Stimulated activated CD8-positive, alpha-beta memory T cell treated with anti-CD3 and anti-CD28 coated beads, Interleukin-2, amount 100 ng/mL, for 1 hour (primary cell): ENCODE measurements at places on chromosomes 1 and 21.
A peak's percentile ranks its signal among the peaks of the same experiment; 100 is the strongest.

DNA sequence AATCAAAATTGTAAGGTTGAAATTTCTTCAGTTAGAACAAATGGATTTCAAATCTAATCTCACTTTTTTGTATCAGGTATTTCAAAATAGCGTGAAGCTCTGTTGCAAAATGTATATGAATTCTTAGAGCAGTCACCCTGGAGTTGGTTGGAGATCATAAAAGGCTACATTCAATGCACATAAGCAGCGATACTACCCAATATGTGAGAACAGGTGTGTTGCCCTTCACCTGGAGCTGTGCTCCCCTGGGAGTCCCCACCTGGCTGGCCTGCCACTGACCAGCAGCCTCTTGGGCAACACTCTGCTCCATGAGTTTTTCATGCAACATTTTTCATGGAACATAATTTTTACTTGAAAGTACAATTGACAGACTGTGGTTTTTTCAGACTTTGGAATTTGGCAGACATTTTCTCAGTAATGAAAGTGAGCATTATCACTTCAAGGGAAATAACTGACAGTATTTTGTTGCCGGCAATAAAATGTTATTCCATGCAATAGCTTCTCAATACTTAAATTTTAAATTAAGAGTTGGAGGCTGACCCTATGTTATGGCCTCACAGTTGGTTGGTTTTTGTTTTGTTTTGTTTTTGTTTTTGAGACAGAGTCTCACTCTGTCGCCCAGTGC lies 95.1 kb downstream of the ST3GAL3 start:
- no peak for DNase-seq

DNA sequence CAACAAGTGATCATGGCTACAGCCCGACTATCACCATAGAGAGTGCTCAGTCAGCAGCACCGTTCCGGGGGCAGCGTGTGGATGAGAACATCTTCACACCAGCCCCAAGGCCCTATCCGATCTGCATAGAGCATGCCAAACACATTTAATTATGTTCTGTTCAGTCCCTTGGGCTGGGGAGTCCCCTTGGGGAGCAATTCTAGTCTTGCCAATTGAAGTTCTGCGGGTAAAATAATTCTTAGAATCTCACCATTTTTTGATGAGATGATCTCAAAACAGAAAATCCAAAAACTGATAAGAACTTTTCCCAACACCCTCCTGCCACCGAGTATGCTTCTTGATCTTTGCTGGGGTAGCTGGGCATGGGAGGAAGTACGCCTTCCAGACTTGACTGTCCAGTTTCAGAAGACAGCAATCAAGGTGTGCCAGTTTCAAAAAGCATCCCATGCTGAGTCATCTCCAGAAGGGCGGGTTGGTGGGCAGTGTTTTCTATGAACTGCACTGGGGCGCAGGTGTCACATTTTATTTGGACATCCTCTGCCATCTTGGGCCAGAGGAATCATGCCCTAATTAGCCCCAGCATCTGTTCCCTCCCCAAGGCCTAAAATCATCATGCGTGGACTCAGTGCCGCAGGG lies 20.8 kb upstream of the PTPRF start:
- DNase-seq, result no peak

GRCh38 chr1:76158126-76158525 lies 83.6 kb downstream of the ST6GALNAC3 start:
- DNase-seq, result no peak

DNA sequence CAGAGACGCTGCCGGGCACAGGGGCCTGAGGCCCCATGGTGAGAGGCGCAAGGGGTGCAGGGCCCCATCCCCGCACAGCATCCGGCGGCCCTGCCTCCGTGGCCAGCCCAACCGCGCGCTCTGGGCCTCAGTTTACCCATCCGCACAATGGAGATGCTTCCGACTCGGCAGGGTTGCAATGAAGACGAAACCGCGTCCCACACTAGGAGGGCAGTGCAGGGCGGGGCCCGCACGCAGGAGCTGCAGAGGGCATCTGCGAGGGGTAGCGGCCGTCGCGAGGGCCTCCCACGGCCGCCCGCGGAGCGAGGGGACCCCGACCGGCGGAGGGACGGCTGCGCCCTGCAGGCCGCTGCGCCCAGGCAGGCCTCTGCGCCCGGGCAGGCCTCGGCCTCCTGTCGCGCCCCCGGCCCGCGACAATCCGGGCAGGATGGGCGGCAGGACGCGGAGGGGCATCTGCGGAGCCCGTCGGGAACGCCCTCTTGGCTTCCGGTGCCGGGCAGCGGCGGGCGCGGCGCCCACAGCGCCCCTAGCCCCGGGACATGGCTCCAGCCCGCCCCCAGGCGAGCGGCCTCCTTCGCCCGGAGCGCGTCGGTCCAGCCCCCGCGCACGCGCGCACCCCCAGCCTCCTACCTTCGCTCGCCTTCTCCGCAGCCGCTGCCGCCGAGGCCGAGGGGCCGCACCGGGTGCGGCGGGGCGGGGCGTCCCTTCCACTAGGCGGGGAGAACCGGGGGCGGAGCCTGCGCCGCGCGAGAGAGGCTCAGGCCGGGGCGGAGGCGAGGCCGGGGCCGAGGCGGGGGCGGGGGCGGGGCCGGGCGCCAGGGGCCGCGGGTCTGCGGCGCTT lies 15.3 kb downstream of the RNU1-1 start:
- peak; percentile 76 for DNase-seq

DNA sequence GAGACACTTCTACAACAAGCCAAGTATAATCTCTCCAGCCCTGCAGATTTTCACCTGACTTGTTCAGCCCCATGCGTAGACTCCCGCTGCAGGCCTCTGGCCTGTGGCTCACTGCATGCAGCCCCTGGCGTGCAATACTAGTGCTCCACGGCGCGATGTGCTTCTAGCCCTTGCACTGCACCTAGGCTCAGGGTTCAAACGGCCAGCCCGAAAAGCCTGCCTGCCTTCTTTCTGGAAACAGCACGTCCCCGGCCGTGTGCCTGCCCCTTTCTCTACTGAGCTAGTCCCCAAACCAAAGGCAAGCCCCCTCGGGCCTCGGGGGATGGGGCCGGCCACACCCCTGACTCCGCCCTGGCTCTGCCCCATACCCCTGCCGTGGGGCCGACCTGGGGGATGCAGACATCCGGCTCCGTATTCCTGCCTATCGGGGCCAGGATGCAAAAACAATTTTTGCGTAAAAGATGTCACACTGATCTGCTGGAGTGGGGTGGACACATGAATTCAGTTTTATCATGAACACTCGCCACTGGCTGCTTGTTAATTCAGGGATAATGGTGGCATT lies 26.3 kb upstream of the TRAPPC10 start:
- DNase-seq, result no peak

DNA sequence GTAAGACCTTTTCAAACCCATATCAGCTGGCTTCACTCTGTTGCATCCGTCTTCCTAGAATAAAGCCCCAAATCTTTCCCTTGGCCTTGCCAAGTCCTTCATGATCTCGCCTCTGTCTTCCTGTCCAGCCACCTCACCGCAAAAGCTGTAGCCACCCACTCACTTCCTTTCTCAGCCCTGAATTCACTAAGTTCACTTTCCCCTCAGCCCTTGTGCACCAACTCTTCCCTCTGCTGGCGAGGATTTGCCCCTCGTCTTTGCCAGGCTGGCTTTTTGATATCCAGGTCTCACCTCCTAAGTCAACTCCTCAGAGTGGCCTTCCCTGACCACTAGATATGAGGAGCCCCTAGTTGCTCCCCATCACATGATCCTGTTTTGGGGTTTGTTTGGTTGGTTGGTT lies 3.9 kb upstream of the COL16A1 start:
- DNase-seq, result no peak

DNA sequence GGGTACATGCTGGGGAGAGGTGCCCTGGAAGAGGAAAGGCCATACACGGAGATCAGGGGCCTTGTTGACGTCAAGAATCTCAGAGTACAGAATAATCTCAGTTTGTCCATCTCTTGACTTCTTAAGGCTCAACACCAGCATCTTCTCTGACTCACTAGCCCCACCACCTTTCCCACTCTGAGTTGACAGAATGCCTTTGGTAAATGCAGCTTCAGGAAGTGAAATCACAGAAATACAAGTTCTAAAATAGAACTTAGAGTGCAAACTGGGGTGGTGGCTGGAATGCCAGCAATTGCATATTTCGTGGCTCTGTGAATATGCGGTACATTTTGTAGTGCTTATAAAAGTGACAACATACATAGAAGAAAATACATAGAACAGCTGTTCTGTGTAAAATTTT lies 1.6 kb downstream of the COG2 start:
- DNase-seq, result no peak

GRCh38 chr1:50422675-50422945 lies 633 bp downstream of the DMRTA2 start:
- no peak for DNase-seq

DNA sequence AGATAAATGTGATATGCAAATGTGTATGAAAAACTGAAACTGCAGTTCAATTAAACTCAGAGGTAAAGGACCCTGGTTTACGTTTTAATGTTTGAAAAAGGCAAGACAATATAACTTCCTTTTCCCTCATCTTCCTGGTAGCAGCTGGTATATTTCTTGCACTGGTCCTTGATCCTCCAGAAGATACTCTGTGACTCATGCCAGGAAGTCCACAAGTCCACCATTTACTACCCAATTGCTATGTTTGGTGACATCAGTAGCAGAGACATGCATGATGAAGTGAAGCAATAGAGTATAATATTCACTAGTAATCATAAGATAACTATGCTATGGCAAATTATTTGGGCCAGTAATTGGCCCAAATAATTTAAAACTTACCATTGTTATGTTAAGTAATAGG lies 774.5 kb upstream of the NEGR1 start:
- DNase-seq, result no peak

DNA sequence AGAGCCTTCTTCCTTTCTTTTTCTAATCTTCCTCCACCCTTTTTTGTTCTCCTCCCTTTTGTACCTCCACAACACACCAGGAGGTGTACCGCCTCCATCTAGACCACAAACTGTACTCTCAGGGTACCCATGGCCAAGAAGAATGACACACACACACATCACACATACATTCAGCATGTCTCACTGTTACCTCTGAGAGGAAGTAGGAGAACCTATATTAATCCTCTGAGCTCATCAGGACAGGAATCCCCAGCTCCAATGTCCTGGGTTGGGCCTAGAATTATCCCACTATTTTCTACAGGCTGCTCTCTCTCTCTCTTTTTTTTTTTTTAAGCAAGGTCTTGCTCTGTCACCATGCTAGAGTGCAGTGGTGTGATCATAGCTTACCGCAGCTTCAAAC lies 36.7 kb downstream of the ATP2B4 start:
- DNase-seq, result no peak

DNA sequence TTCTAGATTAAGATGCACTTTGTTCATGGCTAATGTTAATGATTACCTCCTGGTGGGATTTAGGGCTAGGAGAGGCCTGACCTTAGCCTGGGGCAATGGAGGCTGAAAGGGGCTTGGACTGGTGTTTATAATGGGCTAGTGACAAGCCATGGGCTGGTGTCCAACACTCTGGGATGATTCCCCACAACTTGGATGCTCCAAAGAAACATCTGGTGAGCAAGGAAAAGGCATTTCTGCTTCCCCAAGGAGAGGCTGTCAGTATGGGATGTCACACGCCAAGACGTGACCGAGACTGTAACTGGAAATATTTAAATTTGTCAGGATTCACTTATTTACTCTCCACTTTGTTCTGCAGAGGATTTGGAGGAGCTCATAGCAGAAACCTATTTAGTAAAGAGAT lies 45.2 kb downstream of the PTPRU start:
- DNase-seq, result no peak

DNA sequence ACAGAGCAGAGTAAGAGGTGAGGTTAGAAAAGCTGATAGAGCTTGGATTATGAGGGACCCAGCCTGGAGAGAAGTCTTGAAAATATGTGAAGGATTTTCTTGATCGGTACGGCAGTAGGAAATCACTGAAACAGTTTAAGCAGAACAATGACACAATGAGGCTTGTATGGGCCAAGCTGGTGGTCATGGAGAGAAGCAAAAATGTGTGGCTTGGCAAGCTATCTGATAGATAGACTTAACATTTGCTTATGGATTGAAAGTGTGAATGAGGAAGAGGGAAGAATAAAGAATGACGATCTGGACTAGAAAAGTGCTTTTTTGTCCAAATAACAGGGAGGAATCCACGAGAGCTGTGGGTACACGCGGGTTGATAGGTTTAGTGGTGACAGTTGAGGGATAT lies 15.4 kb upstream of the XPR1 start:
- DNase-seq, result no peak

GRCh38 chr1:55378582-55378981 lies 163.4 kb upstream of the USP24 start:
- no peak for DNase-seq

DNA sequence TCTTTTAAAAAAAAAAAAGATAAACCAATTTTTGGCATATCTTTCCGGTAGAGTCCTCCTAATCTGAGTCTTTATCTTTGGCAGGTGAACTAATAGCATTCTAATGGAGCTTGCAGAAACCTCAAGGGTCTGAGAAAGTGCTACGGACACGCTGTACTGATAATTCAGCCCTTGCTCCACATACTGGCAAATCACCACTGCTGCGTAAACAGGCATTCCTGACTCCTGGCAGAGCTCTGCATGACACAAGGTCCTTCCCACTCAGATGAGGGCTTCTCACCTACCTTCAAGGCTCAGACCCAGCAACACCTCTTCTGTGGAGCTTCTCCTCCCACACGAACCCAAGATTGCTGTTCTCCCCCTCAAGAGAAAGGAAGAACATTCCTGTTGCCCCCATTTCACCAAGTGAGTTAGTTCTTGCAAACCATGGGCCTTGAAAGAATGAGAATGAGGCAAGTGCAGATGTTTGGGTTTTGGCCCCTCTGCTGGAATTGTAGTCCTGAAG lies 48.0 kb downstream of the LYST start:
- no peak for DNase-seq

GRCh38 chr1:180970333-180971079 lies 52.2 kb downstream of the STX6 start:
- DNase-seq, result no peak

DNA sequence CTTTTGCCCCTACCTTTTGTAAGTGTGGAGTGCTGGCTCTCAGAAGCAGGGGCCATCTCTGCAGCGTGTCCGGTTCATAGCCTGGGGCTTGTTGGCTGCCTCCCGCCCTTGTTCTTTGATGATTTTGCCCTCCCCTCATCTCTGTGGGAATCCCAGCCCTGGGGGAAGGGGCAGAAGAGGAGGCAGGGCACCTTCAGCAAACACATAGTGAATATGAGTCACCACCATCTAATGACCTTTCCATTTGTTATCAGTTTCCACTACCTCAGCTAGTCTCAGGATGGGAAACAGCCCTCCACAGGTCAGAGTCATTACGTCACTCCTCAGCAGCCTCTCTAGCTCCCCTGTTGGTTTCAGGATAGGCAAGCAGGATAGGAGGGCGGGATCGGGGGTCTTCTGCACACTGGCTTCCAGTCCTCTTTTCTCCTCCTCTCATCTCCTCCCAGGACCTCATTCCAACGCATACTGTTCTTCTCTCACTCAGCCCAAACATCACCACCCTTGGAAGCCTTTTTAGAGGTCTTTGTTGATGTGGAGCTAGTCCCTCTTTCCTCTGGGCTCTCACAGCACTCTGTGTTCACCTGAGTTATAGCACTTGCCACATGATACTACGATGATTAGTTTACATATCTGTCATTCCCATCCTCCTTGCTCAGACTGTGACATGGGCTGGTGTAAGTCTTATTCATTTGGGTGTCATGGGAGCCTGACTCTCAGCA lies 15.8 kb downstream of the GADD45A start:
- DNase-seq, result no peak
